ENCODE measurements at places on chromosomes 2 and 18.
A peak's percentile ranks its signal among the peaks of the same experiment; 100 is the strongest.

GRCh38 chr18:55012008-55012407 is 52.7 kb upstream of the CCDC68 start:
- no peak for DNase-seq

GRCh38 chr2:166297951-166298350 is 77.8 kb downstream of the SCN9A start:
- no peak for DNase-seq

- no peak for DNase-seq
These were observed 24.0 kb downstream of the PKDCC start for GRCh38 chr2:42071791-42072190.

DNA sequence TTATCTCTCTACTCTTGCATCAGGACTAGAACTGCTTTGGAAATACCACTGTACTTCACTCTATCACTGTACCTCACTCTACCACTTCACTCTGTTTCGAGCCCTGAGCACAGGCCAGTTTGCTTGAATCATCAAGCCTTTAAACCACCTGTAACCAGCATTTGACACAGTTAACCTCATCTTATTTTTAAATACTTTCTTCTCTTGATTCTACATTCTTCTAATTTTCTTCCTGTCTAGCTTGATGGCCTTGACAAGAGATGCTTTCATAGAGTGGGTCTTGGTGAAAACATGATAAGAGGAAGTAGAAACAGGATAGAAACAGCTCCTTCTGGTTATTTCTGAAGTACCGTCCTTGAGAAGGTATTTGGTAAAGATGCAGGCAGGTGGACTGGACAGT is 78.1 kb downstream of the SPIRE1 start:
- DNase-seq = no peak

- no peak for DNase-seq
These were observed 179.7 kb upstream of the SH3BP4 start for GRCh38 chr2:234771980-234772732.

- DNase-seq = no peak
These were observed 35.2 kb upstream of the SCN9A start for GRCh38 chr2:166410828-166411472.

- no peak for DNase-seq
These were observed 61.3 kb downstream of the UGP2 start for GRCh38 chr2:63903003-63903402.

DNA sequence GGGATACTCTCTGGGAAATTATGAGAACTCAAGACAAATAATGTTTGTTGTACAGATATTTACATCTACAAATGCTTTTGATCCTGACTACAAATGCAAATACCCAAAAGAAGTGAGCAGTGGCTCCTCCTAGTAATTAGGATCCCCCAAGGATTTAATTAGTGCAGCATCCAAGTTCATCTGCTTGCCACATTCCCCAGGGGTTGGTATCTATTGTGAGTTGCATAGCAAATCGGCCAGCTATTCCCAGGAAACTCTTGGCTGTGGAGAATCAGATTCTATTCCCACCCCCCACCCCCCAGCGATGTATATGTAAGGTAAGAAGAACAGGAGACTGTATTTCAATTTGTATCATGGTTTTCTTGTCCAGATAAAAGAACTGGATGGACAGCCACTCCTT is 725.1 kb upstream of the CDH7 start:
- DNase-seq = no peak

DNA sequence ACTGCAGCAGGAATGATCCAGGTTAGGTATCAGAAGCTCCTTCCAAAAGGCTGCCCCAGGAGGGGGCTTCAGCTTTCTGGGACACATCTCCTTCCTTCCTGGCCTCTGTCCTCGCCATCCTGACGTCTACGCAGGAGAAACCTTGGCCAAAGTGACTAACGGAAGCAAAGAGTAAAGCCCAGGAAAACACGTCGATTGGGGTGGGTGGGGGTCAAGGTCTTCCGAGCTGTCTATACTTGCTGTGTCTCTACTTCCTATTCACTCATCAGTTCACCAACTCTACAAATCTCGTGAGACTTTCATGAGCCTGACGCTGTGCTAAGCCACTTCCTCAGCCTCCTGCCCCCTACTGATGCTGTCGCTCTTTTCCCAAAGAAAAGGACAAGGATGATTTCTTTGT is 212.6 kb downstream of the TNS1 start:
- DNase-seq = no peak

DNA sequence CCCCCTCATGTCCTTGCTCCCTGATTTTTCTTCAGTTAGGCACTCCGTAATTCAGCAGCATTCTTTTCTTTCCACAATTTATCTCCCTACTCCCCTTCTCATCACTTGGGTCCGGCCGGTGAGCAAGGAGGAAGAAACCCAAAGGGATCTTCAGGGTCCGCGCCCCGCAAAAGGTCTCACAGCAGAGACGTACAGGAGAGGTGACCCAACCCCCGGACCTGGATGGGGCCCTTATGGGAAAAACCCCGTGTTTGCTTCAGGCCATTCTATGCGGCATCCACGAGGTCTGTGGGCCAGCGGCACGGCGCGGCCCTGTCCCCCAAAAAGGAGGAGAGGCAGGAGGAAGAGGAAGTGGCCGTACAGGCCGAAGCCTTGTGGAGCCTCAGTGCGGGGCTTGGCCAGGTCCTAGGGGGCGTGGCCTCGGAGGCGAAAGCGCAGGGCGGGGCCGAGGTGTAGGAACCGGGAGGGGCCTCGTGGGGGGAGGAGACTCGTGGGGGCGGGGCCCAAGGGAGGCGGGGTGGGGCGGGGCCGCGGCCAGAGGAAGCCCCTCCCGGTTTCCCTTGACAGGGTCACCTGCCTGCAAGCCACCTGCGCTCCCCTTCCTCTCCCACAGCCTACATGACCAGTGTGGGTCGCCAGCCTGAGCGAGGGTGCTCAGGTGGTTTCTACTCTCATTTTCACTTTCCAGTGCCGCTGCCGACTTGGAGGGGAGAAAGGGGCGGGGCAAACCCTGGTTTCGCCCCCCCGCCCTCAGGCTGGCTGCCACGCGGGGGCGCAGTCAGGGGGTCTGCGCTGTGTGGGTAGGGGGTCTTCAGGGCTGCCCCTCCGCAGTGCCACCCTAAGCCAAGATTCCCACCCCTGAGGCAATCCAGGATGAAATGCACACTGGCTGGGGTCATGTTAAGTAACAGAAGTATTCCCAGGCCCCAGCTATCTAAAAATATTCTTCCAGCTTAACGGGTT is 156.4 kb upstream of the XPO1 start:
- DNase-seq = peak; percentile 89

DNA sequence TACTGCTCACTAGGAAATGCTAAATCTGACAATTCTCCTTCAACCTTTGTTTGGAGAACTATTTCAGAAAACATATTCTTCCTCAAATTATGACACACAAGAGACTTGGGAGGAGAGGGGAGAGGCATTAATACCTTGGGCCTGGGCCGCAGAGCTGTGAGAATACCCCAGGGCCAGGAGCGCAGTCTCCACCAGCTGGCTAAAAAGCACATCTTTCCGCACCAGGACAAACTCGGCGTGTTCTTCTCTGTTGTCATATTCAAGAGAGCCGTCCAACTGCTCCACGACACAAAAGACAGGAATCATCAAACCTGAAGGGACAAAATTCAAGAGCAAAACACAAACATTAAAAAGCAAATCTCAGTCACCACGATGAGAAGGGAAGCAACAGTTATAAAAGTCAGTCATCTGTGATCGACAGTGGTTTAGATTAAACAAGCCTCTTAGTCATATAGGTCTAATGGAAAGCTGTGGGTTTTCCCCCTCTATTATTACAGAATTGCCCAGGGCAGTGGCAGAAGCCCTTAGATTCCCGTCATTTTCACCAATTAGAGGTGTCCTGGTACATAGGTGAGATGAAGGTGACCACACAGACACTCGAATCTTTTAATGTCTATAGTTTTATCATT is 24.4 kb downstream of the SATB2 start:
- no peak for DNase-seq

DNA sequence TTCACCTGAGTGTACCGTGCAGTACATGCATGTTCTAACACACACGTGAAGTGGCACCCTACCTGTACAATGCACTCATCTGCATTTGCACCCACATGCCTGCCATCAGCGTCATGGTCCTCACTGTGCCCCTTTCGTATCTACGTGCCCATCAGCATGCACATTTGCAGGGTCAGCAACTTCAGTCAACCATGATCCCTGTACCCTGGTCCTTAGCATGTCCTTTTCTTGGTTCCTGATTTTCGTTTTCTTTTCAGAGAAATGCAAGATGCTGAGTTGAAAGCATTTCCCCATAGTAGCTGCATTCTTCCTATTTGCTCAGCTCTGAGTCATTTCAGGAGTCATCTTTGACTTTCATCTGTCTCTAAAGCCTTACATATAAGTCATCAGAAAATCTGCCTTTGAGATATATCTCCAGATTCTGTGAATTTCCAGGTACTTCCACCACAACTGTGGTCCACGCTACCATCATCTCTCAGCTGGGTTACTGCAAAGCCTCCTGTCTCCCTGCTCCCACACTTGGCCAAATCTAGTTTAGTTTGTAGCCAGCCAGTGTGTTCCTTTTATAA is 14.7 kb upstream of the PUM2 start:
- DNase-seq = no peak

- no peak for DNase-seq
These were observed 55.8 kb downstream of the ICA1L start for GRCh38 chr2:202815548-202816360.

GRCh38 chr2:181203412-181203811 is 223.0 kb downstream of the UBE2E3 start:
- DNase-seq = no peak

- no peak for DNase-seq
These were observed 6.2 kb downstream of the DNAJB2 start for GRCh38 chr2:219285373-219285735.

GRCh38 chr2:29405707-29406106 is 290.5 kb downstream of the CLIP4 start:
- no peak for DNase-seq

- no peak for DNase-seq
These were observed 113.9 kb downstream of the MREG start for GRCh38 chr2:215899141-215900074.

GRCh38 chr2:62611854-62612253 is 93.7 kb upstream of the EHBP1 start:
- no peak for DNase-seq

- no peak for DNase-seq
These were observed 111.8 kb downstream of the HDAC4 start for GRCh38 chr2:239288951-239289511.

GRCh38 chr2:26462511-26463243 is 15.2 kb downstream of the OTOF start:
- no peak for DNase-seq

GRCh38 chr2:232523682-232524597 is 2.0 kb upstream of the CHRND start:
- no peak for DNase-seq

GRCh38 chr2:15733867-15734673 is 142.4 kb downstream of the DDX1 start:
- no peak for DNase-seq

- no peak for DNase-seq
These were observed 70.1 kb downstream of the DGKD start for GRCh38 chr2:233424154-233424951.

DNA sequence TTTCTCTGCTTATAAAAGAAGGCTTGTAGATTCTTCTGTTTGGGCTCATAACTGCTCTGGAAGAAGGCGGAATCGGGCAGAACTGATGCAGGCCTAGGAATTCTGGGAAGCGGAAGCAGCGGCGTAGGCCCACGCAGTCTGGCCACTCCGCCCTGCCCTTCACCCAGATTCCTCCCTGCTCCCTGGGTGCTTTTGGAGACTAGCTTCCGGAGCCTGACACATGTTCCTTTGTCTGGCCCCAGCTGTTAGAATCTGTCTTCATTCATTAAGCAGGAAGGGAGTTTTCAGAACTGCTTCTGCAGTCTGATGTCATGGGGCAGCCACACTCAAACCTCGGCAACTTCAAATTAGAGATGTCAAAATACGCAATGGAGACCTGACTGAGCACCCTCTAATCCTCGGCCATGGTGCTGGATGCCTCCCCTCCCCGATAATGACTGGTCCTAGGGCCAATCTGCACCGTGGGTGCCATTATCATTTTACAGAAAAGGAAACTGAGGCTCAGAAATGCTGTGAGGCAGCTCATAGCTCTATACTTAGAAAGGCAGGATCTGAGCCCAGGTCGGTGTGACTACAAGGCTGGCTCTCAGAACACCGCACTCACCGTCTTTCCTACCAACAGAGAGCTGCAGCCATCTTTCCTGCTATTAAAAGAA is 275.7 kb downstream of the MYCN start:
- no peak for DNase-seq

GRCh38 chr2:240589375-240589774 is 2.8 kb downstream of the CAPN10 start:
- DNase-seq = no peak

- DNase-seq = no peak
These were observed 4.4 kb downstream of the CCDC88A start for GRCh38 chr2:55415300-55415699.

GRCh38 chr2:167928434-167928833 is 319.0 kb downstream of the STK39 start:
- no peak for DNase-seq

DNA sequence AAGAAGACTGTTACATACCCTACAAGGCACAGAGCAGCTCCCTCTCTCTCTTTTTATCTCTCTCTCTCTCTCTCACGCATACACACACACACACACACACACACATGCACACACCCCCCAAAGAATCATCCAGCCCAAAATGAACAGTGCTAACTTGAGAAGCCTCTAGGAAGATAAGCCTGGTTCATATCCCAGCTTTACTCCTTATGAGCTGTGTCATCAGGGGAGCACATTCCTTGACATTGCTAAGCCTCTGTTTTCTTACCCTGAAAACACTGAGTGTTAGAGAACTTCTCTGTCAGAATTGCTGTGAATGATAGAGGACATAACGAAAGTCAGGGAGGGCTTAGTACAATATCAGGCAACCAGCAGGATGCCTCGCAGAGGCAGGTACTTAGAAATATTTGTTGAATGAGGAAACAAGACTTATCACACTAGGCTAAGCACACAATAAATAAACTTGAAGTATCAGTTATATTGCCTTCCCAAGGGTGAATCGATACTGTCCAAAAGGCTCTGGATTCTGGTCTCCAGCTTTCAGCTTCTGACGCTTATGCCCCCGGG is 725.6 kb upstream of the ID2 start:
- no peak for DNase-seq

DNA sequence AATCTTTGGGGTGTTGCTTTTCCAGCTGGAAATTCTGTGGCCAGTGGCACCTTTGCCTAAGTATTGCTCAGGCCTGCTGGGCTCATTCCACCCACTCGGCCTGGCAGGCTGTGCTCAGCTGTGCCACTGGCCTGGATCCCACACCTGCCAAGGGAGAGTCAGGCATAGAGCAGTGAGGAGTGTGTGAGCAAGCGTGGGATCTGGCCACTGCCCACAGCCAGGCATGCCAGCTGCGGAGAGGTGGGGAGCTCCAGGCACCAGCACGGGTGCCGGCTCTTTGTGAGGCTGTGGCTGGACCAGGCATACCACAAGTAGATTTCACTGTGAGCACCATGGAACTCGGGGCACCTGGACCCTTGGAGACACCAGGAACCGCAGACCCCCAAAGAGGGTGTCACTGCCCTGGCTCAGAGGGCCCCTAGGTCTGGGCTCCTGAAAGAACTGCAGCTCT is 118.1 kb upstream of the MAP2 start:
- DNase-seq = no peak

DNA sequence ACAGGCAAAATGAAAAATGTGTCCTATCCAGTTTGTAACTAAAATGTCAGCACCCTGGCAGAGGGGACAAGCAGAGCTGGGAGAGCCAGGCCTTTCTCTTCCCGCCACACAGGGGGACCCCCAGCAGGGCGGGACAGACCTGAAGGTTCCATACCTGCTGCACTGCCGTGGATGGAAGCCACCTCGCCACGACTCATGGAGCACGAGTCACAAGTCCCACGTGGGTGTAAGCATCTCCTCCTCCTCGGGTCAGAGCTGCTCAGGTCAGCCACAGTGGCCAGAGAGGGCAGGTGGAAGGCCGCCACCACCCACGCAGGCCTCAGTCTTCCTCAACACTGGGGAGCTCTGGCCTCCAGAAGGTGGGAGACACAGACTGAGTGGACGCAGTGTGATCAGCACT is 21.0 kb downstream of the C1QL2 start:
- no peak for DNase-seq
